ENCODE measurements at places on chromosomes 5 and 9. TPM values are rescaled to one million over a fixed set of nuclear protein-coding genes. Genes with fewer than 3 reads are reported as not detected.

The PPP2R2B gene
- total RNA-seq, result 141 TPM

The S100Z gene
- total RNA-seq, result 0.47 TPM

The IFNA2 gene
- total RNA-seq, result not detected

The NTRK2 gene
- total RNA-seq, result 266 TPM

All from occipital lobe (tissue), 3 donors.